Muscle of back (tissue), 13 donors: ENCODE measurements at places on chromosomes 6 and 20.

DNA sequence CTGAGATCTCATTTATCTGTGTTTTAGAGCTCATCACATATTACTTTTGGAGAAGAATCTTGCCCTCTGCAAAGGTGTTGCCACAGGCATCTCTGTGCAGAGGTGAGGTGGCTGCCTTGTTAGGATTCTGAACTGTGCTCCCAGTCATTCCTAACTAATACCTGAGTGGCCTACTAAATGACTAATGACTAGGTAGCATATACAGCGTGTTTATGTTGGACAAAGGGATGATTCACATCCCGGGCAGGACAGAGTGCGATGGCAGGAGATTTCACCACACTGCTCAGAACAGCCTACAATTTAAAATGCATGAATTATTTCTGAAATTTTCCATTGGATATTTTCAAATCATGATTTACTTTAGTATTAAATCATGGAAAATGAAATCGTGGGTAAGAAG, 23.1 kb upstream of the CGA start:
- DNase-seq = no peak

DNA sequence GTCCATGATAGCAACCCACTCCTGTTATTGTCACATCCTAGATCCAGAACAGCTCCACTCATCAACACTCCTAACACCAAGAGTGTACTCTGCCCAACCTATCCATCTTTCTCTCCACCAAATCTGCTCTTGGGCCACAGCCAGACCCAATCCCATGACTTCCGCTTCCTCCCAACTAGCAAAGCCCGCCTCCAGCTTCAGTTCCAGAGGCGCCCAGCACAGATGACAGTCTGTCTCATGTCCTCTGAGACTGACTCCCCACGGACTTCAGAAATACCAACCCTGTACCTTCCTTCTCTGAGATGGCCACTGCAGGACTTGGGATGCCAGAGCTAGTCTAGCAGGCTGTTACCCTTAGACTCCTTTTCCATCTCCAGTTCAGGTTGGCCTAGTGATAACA, 48.6 kb downstream of the DTNBP1 start:
- DNase-seq = no peak

GRCh38 chr6:163405412-163406309, 8.9 kb upstream of the QKI start:
- no peak for DNase-seq

- no peak for DNase-seq
These were observed 2.1 kb downstream of the EZR start for GRCh38 chr6:158816803-158817727.

- DNase-seq = no peak
These were observed 13.5 kb upstream of the ENPP4 start for GRCh38 chr6:46116289-46116688.

- DNase-seq = no peak
These were observed 113.9 kb downstream of the HFE start for GRCh38 chr6:26200918-26201721.

DNA sequence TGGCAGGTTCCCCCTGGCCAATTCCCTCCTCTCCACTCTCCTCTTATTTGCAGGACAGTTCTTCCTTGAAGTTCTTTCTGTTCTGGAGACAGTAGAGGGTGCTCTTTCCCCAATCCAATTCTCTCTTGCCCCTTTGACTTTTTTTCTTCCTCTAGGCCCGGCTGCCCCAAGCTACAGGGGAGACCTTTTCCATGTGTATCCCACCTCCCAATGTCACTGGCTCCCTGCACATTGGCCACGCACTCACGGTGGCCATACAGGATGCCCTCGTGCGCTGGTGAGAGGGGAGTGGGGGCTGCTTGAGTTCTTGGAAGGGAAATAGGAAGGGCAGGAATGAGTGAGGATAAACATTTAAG, 1.5 kb downstream of the VARS2 start:
- peak; percentile 82 for DNase-seq

DNA sequence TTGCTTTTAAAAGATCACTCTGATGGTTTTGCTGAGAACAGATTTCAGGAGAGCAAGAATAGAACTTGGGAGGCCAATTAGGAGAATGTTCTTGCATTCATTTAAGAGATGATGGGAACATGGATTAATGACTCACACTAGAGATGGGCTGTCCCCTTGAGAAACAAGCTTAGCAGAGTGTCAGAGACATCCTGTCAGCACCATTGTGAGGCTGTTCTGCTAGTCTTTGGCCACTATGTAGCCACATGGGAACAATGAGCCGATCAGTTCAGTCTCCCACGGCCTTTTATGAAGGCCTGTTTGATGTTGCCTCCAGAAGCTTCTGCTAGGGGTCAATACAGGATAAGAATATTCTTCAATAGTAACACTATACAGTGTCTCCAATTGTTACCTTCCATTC, 113.0 kb upstream of the EYA4 start:
- DNase-seq = no peak

DNA sequence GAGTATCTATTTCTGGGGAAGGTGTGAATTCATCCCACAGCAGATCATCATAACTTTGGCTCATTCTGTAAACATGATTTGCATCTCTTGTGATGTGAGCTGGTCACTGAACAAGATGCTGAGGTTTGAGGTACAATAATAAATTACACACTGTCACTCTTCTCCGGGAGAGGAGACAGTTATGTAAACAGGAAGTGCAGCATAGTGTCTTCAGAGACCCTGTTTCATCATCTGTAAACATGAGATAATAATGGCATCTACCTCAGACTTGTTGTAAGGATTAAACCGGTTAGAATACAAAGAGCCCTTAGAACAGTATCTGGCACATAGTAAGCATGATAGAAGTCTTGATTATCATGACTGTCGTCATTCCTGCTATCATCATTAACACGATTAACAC, 125.2 kb downstream of the TBC1D7 start:
- DNase-seq = no peak

GRCh38 chr6:121838842-121839241, 403.4 kb downstream of the GJA1 start:
- DNase-seq = no peak

DNA sequence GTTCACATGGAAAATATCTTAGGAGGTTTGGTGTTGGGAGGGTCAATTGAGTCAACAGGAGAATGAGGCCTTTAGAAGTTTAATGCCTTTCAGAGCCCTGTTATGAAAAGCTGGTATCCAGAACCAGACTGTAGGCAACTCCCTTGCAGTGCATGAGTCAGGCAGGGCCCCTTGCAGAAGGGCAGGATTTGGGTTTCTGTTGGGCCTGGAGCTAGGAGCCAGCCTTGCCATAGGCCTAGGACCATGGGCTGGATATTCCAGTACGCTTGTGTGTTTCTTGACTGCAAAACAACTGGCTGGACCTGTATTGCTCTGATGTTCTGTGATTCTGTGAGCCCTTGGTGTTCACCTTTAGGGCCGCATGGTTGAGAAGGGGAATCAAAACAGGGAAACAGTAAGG, 350.9 kb upstream of the PRND start:
- no peak for DNase-seq

DNA sequence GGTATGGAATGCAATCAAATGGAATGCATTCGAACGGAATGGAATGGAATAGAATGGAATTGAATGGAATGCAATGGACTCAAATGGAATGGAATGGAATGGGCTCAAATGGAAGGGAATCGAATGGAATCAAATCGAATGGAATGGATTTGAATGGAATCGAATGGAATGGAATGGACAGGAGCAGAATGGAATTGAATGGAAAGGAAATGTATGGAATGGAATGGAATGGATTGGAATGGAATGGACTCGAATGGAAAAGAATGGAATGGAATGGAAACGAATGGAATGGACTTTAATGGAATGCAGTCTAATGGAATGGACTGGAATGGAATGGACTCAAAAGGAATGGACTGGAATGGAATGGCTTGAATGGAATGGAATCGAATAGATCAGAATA, 18.3 kb upstream of the DEFB115 start:
- no peak for DNase-seq
